Stimulated activated CD8-positive, alpha-beta memory T cell treated with anti-CD3 and anti-CD28 coated beads, Interleukin-15, amount 100 ng/mL, for 4 hours (primary cell): ENCODE measurements at places on chromosomes 1 and 21.

- no peak for DNase-seq
Measured at GRCh38 chr1:81877940-81878339, 77.2 kb downstream of the ADGRL2 start.

- DNase-seq: no peak
Measured at GRCh38 chr21:38794978-38795377, 10.8 kb upstream of the ETS2 start.

GRCh38 chr1:160410406-160411005 lies 10.1 kb downstream of the VANGL2 start:
- no peak for DNase-seq

- DNase-seq: no peak
Measured at GRCh38 chr21:33096426-33096825, 26.5 kb downstream of the OLIG1 start.

DNA sequence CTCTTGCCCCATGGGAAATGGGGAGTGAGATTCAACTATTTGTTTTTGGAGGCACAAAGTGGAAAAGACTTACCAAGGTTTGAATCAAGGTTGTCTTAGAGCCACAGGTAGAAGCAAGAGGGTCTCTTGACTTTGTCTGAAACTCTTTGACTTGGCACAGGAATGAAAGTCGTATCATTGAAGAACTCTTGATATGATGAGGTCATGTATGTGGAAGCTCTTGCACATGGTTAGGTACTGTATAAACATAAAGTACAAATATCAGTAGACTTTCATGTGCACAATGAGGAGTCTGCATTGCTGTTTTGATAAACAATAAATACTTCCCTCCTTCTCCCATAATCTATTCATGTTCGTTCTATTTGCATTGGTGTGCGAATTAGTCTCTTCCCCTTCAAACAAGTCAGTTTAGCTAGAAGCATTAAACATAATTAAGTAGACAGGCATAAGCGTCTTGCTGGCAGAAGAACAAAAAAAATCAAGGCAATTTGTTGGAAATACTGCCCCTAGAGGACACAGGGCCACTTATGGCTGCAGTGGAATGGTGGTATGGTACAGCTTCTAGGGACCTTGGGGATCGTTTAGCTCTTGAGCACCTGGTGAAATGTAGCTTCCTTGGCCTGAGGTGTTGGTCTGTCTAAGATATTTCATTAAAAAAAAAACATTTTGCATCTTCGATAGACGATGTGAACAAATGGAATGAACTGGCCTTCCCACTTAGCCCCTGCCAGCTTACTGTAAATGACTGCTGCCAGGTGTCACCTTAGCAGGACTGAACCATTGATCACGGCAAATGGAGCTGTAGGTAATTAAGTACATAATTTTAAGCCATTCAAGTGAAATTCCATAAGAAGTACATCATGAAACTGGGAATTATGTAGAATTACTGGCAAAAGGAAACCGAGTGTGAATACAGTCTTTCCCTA lies 218.0 kb upstream of the GALNT2 start:
- no peak for DNase-seq

- DNase-seq: no peak
Measured at GRCh38 chr1:226433341-226433720, 25.4 kb upstream of the PARP1 start.

- DNase-seq: no peak
Measured at GRCh38 chr1:88800382-88801051, 90.8 kb downstream of the GTF2B start.

DNA sequence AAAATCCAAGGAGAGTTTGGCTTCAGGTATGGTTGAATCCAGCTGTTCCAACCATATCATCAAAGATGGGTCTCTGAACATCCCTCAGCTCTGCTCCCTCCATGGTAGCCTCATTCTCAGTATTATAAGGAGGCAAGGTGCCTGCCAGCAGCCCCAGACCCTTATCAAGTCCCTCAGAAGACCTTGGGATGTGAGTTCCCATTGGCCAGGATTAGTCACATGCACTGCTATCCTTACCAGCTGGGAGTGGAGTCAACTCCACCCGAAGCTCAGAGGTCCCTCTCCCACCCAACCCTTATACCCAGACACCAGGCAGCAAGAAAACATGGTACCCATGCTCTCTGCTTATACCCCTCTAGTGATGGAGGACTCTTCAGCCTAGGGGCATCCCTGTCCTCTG lies 153.7 kb upstream of the ZBTB40 start:
- no peak for DNase-seq

GRCh38 chr1:93692983-93693591 lies 11.4 kb upstream of the BCAR3 start:
- no peak for DNase-seq

DNA sequence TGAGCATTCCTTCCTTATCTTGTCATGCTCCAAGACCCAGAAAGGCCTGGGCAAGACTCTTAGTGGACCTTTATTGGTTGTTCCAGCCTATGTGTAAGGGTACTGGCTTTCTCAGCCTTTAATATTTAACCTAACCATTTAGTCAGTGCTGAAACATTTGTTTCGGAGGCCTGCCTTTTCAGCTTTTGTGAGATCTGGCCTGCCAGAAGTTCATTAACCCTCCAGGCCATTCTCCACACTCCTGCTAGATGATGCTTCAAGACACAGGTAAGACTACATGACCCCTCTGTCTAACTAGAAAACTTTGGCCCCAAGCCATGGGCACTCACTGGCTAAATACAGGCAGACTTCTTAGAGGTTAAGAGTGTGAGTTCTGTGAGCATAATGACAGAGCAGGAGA lies 138.4 kb upstream of the ZP4 start:
- DNase-seq: no peak

DNA sequence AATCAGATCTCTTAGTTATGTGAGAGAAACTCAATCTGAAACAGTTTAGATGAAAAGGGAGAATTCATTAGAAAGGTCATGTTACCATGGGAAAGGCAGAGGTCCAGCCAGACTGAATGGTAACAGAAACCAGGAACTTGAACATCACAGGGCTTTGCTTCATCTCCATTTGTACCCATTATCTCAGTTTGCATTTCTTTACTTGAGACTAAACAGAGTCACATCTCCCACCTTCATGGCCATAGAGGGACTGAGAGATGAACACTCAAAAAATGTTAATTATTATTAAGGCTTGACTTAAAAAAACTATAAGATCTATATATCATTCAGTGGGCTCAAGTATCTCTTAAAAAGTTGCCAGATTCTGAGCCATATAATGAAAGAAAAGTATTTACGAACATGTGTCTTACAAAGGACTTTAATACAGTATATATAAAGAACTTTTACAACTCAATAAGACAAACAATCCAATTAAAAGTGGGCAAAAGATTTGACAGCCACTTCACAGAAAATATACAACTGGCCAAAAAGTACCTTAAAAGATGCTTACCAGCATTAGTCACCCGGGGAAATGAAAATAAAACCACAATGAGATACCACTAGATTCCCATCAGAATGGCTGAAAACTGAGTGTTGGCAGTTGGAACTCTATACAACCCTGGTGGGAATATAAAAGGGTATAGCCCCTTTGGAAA lies 13.2 kb downstream of the KYAT3 start:
- no peak for DNase-seq

GRCh38 chr1:220391491-220391890 lies 119.2 kb upstream of the RAB3GAP2 start:
- DNase-seq: no peak
